ENCODE measurements at places on chromosomes 11 and 22. TPM values are rescaled to one million over a fixed set of nuclear protein-coding genes. Genes with fewer than 3 reads are reported as not detected.

DNA sequence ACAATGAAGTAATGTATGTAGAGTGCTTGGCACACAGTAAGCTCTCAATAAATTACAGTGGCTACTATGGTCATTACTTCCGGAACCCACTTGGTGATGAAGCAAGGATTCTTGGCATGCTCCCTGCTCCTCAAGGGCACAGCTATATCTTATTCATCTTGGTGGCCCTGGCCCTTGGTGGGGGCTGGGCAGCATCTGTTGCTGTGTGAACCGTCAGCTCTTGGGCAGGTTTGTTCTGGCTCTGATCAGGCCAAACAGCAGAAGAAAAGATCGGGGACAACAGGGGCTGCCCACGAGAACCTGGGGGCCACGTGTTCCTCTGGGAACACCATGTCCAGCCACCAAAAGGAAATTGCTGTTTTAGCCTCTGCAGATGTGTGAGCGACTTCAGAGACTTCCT is 136.9 kb upstream of the SYT13 start:
- no peak for DNase-seq

DNA sequence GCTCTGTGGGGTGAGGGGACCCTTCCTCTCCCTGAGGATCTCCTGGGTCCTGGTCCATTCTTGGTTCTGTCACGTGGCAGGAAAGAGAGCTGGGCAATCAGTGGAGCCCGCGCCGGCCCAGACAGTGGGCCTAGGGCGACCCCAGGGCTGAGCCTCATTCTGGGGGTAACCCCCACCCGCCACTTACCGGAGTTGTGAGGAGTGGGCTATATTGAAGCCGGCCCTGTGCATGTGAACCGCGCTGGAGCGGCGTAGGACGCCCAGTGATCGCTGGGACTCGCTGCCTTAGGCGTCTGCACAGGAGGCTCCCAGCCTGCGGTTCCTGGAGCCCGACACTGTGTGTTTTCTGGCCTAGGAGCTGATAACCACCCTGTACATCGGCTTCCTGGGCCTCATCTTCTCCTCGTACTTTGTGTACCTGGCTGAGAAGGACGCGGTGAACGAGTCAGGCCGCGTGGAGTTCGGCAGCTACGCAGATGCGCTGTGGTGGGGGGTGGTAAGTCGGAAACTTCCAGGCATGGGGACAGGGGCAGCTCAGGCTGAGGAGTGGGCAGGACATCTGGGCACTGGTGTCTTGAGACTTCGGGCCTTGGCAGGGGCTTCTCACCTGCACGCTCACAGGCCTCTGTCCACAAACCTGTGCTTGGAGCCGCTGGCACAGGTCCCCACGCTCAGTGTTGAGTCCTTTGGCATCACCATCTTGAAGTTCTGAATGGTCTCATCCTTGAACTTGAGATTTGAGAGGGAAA is 127.1 kb downstream of the KCNQ1OT1 start:
- no peak for DNase-seq

The HTR3B gene
- not detected for total RNA-seq

The USH1C gene
- total RNA-seq = 14.3 TPM

DNA sequence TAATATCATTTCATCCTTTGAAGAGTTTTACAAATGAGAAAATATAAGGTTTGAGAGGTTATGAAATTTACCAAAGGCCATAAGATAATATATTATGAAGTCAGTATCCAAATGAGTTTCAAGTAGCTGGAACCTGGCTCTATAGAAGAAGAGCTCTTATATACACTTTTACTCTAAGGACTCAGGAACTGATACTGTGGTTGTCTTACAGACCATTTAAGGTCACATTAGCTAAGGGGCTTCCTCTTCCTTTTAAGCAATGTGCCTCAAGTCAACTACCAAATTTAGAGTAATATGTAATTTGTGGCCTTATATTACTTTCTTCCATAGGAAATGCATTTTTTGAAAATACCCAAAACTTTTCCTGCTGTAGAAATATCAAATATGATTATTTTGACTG is 369.3 kb downstream of the DLG2 start:
- no peak for DNase-seq

The SERPIND1 gene
- total RNA-seq = 0.21 TPM

DNA sequence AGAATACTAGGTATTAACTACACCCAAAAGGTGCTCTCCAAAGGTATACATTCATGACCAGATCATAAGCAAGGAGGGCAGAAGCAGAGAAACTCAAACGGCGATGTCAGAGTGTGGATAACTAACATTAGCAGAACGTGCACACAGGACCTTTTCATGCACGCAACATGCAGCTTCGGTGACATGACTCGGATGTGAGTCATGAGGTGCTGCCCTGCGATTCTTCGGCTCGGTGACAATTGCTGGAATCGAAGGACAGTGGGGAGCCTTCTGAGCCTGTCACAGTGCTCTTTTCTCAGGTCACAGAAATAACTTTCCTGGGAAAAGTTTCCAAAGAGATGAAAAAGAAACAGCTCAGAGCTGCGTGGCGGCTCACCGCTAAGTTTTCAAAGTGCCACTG is 418.5 kb upstream of the SYN3 start:
- DNase-seq = no peak

DNA sequence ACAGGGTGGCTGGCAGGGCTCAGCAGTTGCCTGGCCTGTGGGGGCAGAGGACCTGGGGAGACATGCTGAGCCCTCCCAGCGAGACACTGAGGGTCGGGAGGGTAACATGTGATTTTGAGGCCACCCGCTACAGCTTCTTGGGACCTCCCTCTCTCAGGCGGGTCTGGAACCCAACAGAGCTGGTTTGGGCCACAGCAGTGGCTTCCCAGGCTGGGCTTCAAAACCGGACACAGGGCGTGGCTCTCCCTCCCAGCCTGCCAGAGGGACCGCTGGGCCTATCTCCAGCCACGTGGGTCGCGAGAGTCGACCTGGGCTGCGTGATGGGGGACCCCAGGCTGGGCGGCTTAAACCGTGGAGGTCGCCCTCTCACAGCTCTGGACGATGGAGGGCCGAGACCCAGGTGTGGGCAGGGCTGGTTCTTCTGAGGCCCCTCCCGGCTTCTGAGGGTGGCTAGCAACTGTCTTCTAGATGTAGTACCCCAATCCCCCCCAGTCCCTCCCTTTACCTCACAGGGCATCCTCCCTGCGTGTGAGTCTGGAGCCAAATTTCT is 91.7 kb downstream of the KCNQ1 start:
- DNase-seq = no peak

The C11orf21 gene
- 2.3 TPM for total RNA-seq

The KDM4D gene
- 1.2 TPM for total RNA-seq

- no peak for DNase-seq
Observed at GRCh38 chr22:40216041-40216756, 38.5 kb downstream of the TNRC6B start.

DNA sequence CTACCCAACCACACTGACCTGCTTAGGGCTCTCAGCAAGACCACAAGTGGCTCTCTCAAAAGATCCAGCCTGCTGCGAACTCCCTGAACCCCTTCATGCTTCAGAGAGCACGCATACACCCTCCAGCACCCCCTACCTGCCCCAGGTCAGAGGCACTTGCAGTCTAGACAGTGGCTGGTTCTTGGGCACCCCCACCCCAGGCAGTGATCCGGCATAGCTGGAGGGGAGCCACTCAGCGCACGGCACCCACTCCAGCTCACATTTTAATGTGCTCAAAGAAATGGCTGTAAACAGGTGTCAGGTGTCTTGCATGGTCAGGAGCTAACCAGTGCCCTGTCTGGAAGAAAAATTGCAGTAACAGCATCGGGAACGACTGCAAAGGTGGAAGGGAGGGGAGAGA is 140.8 kb downstream of the PKNOX2 start:
- no peak for DNase-seq

All from ureter (tissue), 1 donor.